ENCODE measurements at places on chromosomes 5 and 9.

DNA sequence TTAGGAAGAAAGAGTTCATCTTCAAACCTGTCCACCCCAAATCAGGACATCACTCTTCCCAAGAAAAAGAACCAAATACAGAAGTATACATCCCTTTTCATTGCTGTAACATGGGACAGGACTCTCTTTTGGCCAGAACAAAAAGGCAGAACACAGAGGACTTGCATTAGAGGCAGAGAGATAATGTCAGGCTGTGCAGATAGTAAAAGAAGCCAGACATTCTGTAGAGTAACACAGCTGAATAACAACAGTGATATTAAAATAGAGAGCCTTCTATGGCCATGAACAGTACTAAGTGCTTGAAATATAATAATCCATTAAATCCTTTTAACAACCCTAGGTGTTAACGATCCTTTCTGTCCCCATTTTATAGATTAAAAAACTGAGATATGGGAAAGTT is 437.2 kb downstream of the NFIB start:
- DNase-seq: no peak

GRCh38 chr5:132589467-132589866 is 32.7 kb downstream of the RAD50 start:
- DNase-seq: no peak

- DNase-seq: no peak
These were observed 448.3 kb downstream of the NTRK2 start for GRCh38 chr9:85117831-85118230.

DNA sequence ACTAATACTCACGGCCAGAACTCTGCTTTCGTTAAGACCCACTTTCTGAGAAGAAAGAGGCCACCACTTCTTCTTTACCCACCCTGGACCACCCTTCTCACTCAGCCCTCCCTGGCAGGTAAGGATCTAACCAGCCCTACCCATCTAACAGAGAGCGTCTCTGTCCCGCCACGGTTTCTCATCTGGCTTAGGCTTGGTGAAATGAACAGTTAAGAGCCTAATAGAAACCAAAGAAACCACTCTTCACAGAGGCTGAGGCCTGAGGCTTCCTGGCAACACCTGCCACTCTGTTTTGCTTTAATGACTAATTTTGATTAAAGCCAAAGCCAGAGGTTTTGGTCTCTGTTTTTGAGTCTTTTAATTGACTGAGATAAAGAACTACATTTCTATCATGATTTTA is 354.1 kb upstream of the SLC30A5 start:
- DNase-seq: no peak
